ENCODE measurements at places on chromosomes 11 and 22. TPM values are rescaled to one million over a fixed set of nuclear protein-coding genes. Genes with fewer than 3 reads are reported as not detected.

DNA sequence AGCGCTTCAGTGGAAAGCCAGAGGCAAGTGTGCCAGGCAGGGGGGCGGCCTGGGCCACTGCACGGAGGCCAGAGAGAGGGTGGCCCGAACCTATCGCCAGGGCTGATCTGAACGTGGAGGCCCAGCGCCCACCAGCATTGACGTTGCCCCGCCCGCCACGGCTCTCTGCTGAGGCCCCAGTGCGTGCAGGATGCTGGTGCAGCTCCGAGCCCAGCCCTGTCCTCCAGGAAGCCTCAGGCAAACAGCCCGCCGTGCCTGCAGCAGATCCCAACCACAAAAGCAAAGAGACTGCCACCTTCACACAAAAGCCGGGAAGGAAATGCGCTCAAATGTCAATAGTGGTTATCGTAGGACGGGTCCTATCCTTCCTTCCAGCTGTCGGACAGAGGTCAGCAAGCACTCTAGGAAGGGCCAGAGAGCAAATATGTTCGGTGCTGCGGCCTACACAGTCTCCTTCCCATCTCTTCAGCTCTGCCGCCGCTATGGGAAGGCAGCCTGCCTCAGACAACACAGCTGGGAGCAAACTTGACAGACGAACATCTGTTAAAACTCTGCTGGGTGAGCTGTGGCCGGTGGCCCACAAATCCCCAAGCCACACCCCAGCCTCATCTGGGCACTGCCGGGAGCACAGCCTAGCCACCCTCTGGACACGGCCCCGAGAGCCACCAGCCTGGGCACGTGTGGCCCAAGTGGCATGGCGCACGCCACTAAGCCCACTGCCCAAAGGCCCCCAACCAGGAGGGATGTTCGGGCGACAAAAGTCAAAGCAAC lies 146.2 kb downstream of the CRYBB2 start:
- no peaks in the 10 kb centered on the region for H3K36me3 ChIP-seq
- no peak overlapping the region for H3K27ac ChIP-seq
- H3K4me3 ChIP-seq = no peak overlapping the region
- H3K27me3 ChIP-seq = no peaks in the 10 kb centered on the region
- no peaks in the 10 kb centered on the region for H3K4me1 ChIP-seq
- DNase-seq = no peak

The MYO7A gene
- 0.97 TPM for total RNA-seq

DNA sequence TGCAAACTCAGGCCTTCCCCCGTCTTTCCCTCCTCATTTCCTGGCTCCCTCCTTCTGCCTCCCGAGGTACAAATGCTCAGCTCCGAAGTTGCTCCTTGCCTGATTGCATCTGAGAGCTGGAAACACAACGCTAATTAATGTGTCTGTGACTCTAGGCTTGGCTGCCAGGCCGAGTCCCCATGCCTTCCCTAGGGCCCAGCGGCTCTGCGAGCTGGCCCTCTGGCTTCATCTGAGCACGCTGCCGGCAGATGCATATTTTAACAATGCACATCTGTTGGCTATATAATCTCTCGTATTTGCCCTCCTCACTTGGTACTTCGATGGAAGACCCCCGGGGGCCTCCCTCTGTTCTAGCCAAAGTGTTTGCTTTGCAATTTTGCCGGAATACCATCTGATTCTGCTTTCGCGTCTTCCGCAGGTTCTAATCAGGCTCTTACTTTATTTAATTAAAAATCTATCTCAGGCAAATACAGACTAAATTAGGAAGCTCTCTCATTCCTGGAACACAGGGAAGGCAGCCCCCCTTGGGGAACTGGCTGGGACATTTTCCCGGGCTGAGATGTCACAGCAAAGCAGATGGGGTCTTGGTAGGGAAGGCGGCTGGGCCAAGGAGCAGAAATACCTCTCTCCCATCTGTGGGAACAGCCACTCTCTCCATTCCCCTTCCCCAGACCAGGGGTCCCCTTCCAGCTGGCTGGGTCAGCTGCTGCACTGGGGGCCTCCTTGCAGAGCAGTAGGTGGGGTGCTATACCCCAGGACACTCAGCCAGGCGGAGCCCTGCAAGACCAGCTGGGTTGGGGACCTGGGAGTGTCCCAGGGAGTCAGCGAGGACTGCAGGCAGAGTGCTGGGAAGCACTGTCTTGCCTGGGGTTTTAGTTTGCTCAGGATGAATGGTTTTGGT lies 162.8 kb downstream of the ST3GAL4 start:
- no peaks in the 10 kb centered on the region for H3K36me3 ChIP-seq
- peaks cover 19% of the 10 kb centered on the region for H3K4me1 ChIP-seq
- H3K27ac ChIP-seq = no peak overlapping the region
- no peak overlapping the region for H3K4me3 ChIP-seq

DNA sequence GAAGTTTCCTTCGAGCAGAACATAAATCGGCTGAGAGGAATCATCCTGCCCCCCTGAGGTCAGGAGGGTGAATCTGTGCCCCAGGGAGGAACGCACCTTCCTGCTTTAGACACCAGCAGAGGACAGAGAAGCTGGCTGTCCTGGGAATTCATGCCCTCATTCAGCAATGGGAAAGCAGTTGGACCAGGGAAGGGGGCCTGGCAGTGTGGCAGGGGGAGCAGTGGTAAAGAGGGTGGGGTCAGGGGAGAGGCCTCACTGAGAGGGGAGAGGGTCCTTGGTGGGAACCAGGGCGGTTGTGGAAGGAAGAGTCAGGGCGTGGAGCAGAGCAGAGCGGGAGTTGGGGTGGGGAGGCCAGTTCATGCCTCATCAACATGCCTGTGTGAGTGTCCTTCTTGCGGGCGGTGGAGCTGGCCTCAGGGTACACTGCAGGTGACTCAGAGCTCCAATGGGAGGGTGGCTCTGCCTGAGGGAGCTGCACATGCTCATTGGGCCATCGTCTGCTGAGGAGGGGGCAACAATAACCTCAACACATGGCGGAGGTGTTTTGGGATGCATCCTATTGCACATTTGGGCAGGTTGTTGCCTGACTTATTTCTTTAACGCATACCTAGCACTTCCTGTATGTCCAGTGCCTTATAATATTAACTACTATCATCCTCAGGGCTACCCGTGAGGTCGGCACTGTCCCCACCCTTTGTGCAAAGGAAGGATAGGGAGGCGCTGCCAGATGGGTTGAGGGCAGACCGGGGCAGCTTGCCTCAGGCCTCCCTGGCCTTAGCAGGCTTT lies 23.2 kb downstream of the MED15 start:
- no peaks in the 10 kb centered on the region for H3K27me3 ChIP-seq
- H3K4me1 ChIP-seq = peaks cover 37% of the 10 kb centered on the region
- no peak for DNase-seq
- no peak overlapping the region for H3K4me3 ChIP-seq
- H3K36me3 ChIP-seq = no peaks in the 10 kb centered on the region

DNA sequence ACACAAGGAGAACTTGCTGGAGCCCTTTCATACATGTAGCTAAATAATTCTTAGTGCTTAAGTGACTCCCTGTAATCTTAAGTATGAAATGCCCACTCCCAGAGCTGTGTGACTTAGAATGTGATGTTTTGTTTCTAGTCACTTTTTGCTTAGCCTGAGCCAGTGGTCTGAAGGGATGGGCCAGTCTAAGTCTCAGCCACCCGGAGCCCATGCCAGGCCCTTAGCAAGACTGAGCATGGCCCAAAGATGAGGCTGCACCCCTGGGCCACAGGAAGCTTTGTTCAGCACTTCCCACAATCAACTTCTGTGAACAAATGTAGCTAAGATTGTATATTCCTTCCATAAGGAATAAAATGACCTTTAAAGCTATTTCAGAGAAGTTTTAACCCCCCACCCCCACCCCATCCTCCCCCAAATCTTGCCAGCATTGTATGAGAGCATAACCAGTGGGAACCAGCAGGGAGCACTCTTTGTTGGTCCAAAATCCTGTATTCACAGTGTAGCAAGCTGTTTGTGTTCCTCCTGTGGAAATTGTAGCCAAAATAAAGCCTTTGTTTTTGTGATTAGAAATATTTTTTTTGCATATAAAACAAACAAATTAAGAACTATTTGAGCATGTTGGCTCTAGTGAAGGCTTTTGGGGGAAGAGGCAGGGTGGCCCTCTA lies 73.8 kb upstream of the GAL start:
- H3K4me3 ChIP-seq = no peak overlapping the region
- H3K36me3 ChIP-seq = peaks cover 29% of the 10 kb centered on the region
- H3K27me3 ChIP-seq = no peaks in the 10 kb centered on the region
- peak overlapping the region; percentile 58 for H3K27ac ChIP-seq

GRCh38 chr22:20319041-20319744 lies 667 bp downstream of the DGCR6L start:
- H3K4me3 ChIP-seq = peak overlapping the region; percentile 91
- DNase-seq = peak; percentile 66
- H3K36me3 ChIP-seq = no peaks in the 10 kb centered on the region
- H3K27me3 ChIP-seq = no peaks in the 10 kb centered on the region
- peaks cover 12% of the 10 kb centered on the region for H3K4me1 ChIP-seq
- H3K27ac ChIP-seq = no peak overlapping the region

The MIAT gene
- 277 TPM for total RNA-seq

The PGA4 gene
- 0.41 TPM for total RNA-seq

The OR10D3 gene
- total RNA-seq = not detected

DNA sequence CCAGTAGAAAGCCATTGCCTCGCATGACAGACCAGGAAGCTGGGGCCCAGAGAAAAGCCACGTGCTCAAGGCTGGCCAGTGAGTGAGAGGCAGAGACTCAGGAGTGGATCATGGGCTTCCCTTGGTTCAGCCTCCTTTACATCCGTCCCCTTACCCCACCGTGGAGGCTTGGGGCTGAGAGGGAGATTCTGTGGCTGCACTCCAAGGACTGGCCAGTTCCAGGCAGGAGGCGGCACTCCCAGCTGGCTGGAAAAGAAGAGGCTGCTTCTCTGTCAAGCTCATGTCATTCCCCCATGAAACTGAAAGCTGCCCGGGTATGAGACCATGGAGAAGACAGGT lies 6.6 kb upstream of the ASCL2 start:
- H3K4me1 ChIP-seq = no peaks in the 10 kb centered on the region
- no peak overlapping the region for H3K4me3 ChIP-seq
- H3K36me3 ChIP-seq = no peaks in the 10 kb centered on the region
- H3K27me3 ChIP-seq = peaks cover 87% of the 10 kb centered on the region
- no peak for DNase-seq
- no peak overlapping the region for H3K27ac ChIP-seq

GRCh38 chr11:94849839-94850238 lies 81.7 kb downstream of the AMOTL1 start:
- DNase-seq = no peak
- no peaks in the 10 kb centered on the region for H3K27me3 ChIP-seq
- H3K4me3 ChIP-seq = no peak overlapping the region

GRCh38 chr11:16902781-16903378 lies 111.3 kb downstream of the PLEKHA7 start:
- H3K36me3 ChIP-seq = no peaks in the 10 kb centered on the region
- no peak for DNase-seq
- H3K4me3 ChIP-seq = no peak overlapping the region
- peaks cover 31% of the 10 kb centered on the region for H3K4me1 ChIP-seq
- H3K27ac ChIP-seq = no peak overlapping the region

The OR8K3 gene
- not detected for total RNA-seq

GRCh38 chr11:16526947-16527346 lies 170.6 kb upstream of the SOX6 start:
- peaks cover 12% of the 10 kb centered on the region for H3K27me3 ChIP-seq
- H3K36me3 ChIP-seq = no peaks in the 10 kb centered on the region
- DNase-seq = no peak
- H3K27ac ChIP-seq = no peak overlapping the region

DNA sequence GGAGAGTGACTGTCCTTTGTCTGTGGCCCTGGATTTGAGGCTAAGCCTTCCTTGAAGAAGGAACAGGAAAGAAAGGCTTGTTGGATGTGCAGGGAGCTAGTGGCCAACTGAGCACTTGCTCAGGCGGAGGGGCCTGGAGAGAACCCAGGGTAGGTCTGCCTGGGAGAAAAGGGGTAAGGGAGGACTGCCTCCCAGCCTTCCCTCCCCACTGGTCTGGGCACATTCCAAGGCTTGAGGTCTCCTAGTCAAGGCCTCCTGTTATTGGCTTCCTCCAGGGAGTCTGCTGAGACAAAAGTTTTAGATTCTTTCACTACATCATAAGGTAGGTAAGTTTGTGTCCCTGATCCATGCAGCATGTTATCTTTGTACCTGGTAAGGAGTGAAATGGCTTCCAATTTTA lies 15.2 kb downstream of the KCNQ1OT1 start:
- no peaks in the 10 kb centered on the region for H3K27me3 ChIP-seq
- DNase-seq = no peak
- H3K27ac ChIP-seq = no peak overlapping the region
- H3K4me1 ChIP-seq = peaks cover 7% of the 10 kb centered on the region
- no peaks in the 10 kb centered on the region for H3K36me3 ChIP-seq

The OR52E8 gene
- not detected for total RNA-seq

- H3K27ac ChIP-seq = no peak overlapping the region
- no peak for DNase-seq
- peaks cover 8% of the 10 kb centered on the region for H3K4me1 ChIP-seq
- no peaks in the 10 kb centered on the region for H3K36me3 ChIP-seq
Measured at GRCh38 chr11:68371171-68372041, 59.0 kb downstream of the LRP5 start.

The OR51A4 gene
- not detected for total RNA-seq

The ETS1 gene
- total RNA-seq = 0.93 TPM

DNA sequence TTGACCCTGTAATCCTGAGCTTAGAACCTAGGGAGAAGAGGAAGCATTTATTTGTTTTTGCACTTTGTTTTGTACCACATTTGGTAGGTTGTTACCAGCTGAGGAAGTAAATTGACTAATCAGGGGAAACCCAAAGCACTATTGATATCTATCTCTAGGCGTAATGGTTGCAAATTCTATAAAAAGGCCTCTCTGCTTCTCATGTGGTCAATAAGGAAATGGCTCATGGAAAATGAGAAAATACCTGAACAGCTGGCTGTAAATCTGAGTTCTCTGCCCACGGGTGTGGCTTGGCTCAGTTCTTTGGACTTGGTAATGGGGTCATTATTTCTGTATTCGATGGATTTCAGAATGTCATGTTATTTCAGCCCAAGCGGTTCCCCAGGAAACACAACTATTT lies 42.4 kb downstream of the BARX2 start:
- no peaks in the 10 kb centered on the region for H3K27me3 ChIP-seq
- no peaks in the 10 kb centered on the region for H3K36me3 ChIP-seq
- H3K27ac ChIP-seq = no peak overlapping the region
- DNase-seq = no peak
- H3K4me3 ChIP-seq = no peak overlapping the region

The C22orf31 gene
- not detected for total RNA-seq

- no peak overlapping the region for H3K4me3 ChIP-seq
- H3K36me3 ChIP-seq = no peaks in the 10 kb centered on the region
- no peaks in the 10 kb centered on the region for H3K4me1 ChIP-seq
- no peak overlapping the region for H3K27ac ChIP-seq
Measured at GRCh38 chr11:30295178-30295885, 27.6 kb upstream of the ARL14EP start.

The DEUP1 gene
- not detected for total RNA-seq

- no peak overlapping the region for H3K27ac ChIP-seq
- H3K4me3 ChIP-seq = no peak overlapping the region
- no peaks in the 10 kb centered on the region for H3K4me1 ChIP-seq
Measured at GRCh38 chr11:113262594-113262993, 51.8 kb upstream of the TTC12 start.

- no peaks in the 10 kb centered on the region for H3K36me3 ChIP-seq
- DNase-seq = no peak
- H3K27me3 ChIP-seq = no peaks in the 10 kb centered on the region
- H3K4me1 ChIP-seq = no peaks in the 10 kb centered on the region
Measured at GRCh38 chr11:1089738-1090599, 15.3 kb downstream of the MUC2 start.
